Activated naive CD8-positive, alpha-beta T cell treated with anti-CD3 and anti-CD28 coated beads, Interleukin-2, amount 10 ng/mL, durations not matched to agents 7 days and 5 days (primary cell): ENCODE measurements at places on chromosomes 2 and 18.

- no peak overlapping the region for H3K27ac ChIP-seq
- H3K4me1 ChIP-seq = no peaks in the 10 kb centered on the region
- no peak for DNase-seq
- no peak overlapping the region for H3K4me3 ChIP-seq
Measured at GRCh38 chr18:25284281-25284680, 67.7 kb downstream of the ZNF521 start.

DNA sequence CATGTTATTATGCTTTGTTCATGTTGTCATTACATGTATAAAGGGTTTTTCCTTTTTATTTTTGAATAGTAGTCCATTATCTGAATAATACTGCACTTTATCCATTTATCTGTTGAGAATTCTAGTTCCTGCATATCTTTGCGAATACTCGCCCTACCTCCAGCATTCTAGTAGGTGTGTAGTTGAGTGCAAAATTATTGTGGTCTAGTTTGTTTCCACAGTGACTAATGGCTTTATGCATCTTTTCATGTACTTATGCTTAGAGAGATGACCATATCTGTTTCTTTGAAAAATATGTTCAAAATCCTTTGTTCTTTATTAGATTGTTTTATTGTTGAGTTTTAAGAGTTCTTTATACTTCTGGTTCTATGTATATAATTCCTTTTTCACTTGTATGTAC is 48.8 kb downstream of the EIF5B start:
- no peak overlapping the region for H3K27ac ChIP-seq
- no peak for DNase-seq
- H3K27me3 ChIP-seq = no peaks in the 10 kb centered on the region
- peaks cover 33% of the 10 kb centered on the region for H3K36me3 ChIP-seq

GRCh38 chr2:36389091-36389564 is 33.5 kb downstream of the CRIM1 start:
- H3K4me1 ChIP-seq = peaks cover 6% of the 10 kb centered on the region
- no peak for DNase-seq
- H3K27me3 ChIP-seq = peaks cover 7% of the 10 kb centered on the region
- no peak overlapping the region for H3K27ac ChIP-seq
- no peaks in the 10 kb centered on the region for H3K36me3 ChIP-seq

DNA sequence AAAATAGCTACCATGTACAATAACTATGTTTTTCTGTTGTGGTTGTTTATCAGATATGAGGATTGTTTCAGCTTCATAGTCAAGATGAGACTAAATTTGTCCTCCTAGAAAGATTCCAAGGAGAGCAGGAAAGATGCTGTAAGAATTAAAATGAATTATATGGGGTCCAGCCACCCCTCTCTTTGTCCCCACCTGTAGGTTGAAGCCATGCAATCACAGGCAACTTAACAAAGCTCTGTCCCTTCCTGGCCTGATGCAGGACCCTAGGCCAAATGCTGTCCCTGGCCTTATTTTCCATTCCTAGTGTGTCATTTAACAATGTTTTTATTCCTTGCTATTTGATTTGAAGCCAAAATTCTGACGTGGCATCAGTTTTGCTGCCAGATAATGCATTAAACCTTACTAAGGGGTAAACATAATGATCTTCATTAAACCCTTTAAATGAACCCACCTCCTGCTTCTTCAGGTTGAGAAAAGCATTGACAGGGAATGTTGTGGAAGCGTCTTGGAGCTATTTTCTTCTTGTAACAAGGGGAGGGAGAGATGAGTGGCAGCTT is 240.9 kb upstream of the ZNF521 start:
- no peaks in the 10 kb centered on the region for H3K4me1 ChIP-seq
- no peak overlapping the region for H3K4me3 ChIP-seq
- DNase-seq = no peak
- no peaks in the 10 kb centered on the region for H3K27me3 ChIP-seq
- no peak overlapping the region for H3K27ac ChIP-seq
- H3K36me3 ChIP-seq = no peaks in the 10 kb centered on the region

GRCh38 chr2:235055891-235056516 is 104.2 kb downstream of the SH3BP4 start:
- H3K27me3 ChIP-seq = peaks cover 2% of the 10 kb centered on the region
- peaks cover 3% of the 10 kb centered on the region for H3K4me1 ChIP-seq
- DNase-seq = no peak
- H3K4me3 ChIP-seq = no peak overlapping the region
- no peak overlapping the region for H3K27ac ChIP-seq

DNA sequence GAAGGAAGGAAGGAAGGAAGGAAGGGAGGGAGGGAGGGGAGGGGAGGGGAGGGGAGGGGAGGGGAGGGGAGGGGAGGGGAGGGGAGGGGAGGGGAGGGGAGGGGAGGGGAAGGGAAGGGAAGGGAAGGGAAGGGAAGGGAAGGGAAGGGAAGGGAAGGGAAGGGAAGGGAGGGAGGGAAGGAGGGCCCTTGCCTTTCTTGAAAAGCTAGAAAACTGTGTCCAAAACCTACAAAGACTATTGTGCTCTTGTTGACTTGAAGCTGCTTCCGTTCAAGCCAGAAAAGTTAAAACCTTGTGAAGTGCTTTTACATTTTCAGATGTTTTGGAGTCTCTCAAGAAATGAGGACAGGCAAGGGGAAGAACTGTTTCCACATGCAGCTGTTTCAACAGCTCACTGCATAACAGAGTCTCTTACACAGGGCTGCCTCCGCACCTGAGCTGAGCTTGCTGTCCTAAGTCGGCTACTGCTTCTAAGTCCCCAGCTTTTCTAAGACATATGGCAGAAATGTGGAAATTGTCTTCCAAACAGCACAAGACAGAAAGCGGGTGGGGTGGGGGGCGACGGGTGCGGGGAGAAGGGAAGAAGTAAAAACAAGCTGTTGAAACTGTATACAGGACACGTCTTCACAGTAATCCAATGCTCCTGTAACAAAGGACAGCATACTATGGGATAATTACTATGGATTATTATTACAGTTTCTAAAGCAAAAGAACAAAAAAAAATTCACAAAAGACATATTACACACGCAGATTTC is 46.1 kb downstream of the BCL11A start:
- H3K27ac ChIP-seq = no peak overlapping the region
- no peaks in the 10 kb centered on the region for H3K36me3 ChIP-seq
- peaks cover 32% of the 10 kb centered on the region for H3K27me3 ChIP-seq

DNA sequence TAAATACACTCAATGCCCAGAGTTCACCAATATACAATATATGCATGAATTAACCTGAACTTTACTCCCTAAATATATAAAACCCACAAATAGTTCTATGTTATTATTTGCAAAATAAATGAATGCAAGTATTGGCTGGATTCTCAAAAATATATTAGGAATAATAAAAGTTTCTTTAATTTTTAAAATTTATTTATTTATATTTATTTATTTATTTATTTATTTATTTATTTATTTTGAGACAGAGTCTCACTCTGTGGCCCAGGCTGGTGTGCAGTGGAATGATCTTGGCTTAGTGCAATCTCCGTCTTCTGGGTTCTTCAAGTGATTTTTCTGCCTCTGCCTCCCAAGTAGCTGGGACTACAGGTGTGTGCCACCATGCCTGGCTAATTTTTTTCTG is 88.7 kb upstream of the TMEFF2 start:
- DNase-seq = no peak
- no peak overlapping the region for H3K4me3 ChIP-seq
- H3K36me3 ChIP-seq = no peaks in the 10 kb centered on the region
- H3K27me3 ChIP-seq = no peaks in the 10 kb centered on the region
- no peak overlapping the region for H3K27ac ChIP-seq

GRCh38 chr2:61210332-61210981 is 48.5 kb downstream of the C2orf74 start:
- no peaks in the 10 kb centered on the region for H3K27me3 ChIP-seq
- peaks cover 13% of the 10 kb centered on the region for H3K36me3 ChIP-seq
- no peak overlapping the region for H3K4me3 ChIP-seq
- no peak overlapping the region for H3K27ac ChIP-seq

DNA sequence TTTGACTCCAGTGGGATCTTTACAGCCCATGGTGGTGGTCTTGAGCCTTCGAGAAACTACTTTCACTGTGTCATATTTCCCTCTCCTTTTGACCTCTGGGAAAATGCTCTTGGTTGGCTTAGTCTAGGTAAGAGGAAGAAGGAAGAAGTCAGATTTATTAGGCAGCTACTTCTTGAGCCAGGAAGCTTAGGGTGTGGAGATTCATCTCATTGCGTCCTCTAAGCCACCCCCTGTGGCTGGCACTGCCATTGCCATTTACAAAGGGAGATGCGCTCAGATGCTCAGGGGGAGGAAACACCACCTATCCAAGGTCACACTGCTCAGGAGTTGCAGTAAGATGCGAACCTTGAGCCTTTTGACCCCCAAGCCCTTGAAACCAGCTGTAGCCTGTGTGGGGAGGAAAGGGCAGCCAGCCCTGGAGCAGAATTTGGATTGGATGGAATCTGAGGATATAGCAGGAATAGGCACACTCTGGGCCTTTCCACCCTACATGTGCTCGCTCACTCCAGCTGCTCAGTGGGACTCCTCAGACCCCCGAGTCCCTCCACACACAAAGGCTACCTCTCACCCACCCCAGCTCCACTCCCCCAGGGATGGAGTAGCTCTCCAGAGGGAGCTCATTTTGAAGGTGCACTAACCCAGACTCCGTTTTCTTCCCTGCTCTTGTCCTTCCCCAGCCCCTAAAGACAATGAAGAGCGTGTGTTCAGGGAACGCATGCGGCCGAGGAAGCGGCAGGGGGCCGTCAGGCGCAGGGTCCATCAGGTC is 321.3 kb upstream of the EPAS1 start:
- H3K4me1 ChIP-seq = peaks cover 8% of the 10 kb centered on the region
- H3K4me3 ChIP-seq = no peak overlapping the region
- no peaks in the 10 kb centered on the region for H3K36me3 ChIP-seq
- no peak for DNase-seq

DNA sequence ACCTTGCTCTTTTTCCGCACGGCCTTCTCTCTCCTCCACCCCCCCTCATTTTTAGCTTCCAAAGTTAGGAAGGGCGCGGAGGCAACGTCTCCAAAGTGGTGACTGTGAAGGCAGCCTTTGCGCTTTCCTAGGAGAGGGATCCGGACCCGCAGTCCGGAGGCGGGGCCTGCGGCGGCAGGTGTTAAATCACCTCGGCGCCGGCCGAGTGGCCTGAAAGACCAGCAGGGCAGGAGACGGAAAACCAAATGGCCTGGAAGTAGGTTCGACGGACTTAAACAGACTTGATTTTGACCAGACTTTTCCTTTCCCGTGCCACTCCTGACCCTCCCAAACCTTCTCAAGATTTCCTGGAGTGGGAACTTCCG is 615 bp downstream of the GORASP2 start:
- peak overlapping the region; percentile 97 for H3K27ac ChIP-seq
- peaks cover 9% of the 10 kb centered on the region for H3K36me3 ChIP-seq
- H3K4me1 ChIP-seq = peaks cover 36% of the 10 kb centered on the region
- H3K4me3 ChIP-seq = peak overlapping the region; percentile 95
- no peak for DNase-seq

GRCh38 chr18:44735096-44735495 is 54.4 kb downstream of the SETBP1 start:
- H3K4me1 ChIP-seq = peaks cover 17% of the 10 kb centered on the region
- peaks cover 3% of the 10 kb centered on the region for H3K36me3 ChIP-seq
- no peak overlapping the region for H3K4me3 ChIP-seq
- H3K27me3 ChIP-seq = peaks cover 50% of the 10 kb centered on the region
